ENCODE measurements at places on chromosomes 2 and 18.

- DNase-seq = peak; percentile 11
These were observed 368.4 kb downstream of the MTX2 start for GRCh38 chr2:176637486-176638166.

DNA sequence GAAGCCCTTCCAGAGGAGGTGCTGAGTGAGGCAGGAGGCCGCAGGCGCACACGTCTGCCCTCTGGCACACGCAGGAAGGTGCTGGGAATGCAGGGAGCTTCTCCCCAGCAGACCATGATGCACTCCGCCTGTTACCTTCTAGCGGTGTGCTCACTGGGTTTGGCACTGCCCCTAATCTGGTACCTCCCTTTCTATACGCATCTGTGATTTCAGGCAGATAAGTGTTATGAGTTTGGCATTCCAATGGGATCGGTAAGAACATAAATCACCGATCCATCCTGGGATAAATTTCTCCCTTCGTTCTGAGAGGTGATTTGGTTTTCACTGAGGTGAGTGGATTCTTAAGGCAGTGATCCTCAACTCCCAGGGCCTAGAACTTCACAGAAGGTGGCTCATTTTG, 34.6 kb downstream of the ODC1 start:
- DNase-seq = no peak

DNA sequence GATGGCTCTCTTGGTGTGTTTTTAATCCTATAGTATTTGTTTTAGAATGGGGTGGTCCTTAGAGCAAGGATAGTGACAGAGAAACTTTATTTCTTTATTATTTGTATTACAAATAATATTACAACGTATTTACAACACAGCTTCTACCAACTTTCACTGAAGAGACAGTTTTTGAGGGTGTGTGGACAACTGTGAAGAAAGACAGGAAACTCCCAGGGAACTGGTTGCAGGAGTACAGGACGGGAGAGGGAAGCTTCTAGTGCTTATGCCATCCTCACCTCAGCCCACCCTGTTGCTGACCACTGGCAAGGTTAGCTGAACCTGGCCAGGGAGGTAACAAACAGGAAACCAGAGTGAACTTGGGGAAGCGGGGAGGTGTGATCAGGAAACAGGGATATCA, 251.7 kb downstream of the BCL11A start:
- DNase-seq = no peak

DNA sequence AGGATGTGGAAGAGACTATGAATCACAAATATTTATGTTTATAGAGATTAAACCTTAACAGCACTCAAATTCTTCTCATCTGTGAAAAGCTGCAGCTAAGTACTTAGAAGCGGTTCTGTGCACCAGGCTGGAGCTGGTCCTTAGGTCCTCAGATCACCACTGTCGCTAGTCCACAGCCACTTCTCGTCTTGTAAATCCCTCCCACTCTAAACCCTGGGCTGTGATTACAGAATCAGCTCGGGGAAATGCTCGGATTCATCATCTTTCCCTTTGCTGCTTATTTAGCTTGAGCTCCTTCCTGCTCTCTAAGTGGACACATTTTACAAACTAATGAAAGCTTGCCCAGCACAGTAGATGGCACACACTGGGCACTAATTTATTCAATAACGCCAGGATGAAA, 61.7 kb downstream of the RNF152 start:
- peak; percentile 69 for DNase-seq

DNA sequence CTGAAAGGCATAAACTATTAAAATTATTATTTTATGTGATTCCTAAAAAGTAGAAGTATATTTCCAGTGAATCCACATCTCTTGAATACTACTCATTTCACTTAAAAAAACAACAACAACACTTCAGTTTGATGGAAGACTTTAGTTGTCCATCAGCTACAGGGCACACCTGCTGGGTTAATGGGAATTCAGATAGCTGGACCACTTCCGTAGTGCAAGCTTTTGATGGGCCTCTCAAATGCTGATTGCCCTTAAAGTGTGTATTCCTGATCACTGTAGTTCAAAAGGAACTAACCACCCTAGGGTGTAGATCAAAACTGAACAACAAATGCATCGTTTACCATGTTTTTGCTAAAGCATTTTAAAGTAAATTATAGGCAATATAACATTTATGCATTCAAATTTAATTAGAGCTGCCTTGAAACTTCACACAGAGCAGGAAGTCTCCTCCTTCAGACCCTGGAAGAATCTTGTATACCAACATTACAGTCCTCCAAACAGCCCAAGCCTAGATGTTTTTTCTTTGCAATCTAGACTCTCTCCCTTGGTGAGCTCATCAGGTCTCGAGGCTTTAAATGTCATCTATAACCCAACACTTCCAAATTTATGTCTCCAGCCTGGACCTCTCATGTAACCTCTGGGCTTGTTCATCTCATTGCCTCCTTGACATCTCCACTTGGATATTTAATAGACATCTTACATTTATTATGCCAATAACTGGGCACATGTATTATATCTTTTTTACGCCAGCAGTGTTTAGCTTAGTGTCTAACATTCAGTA, 510.1 kb upstream of the SLC39A10 start:
- DNase-seq = no peak

GRCh38 chr18:35334821-35335220, 9.4 kb downstream of the ZNF24 start:
- peak; percentile 42 for DNase-seq

DNA sequence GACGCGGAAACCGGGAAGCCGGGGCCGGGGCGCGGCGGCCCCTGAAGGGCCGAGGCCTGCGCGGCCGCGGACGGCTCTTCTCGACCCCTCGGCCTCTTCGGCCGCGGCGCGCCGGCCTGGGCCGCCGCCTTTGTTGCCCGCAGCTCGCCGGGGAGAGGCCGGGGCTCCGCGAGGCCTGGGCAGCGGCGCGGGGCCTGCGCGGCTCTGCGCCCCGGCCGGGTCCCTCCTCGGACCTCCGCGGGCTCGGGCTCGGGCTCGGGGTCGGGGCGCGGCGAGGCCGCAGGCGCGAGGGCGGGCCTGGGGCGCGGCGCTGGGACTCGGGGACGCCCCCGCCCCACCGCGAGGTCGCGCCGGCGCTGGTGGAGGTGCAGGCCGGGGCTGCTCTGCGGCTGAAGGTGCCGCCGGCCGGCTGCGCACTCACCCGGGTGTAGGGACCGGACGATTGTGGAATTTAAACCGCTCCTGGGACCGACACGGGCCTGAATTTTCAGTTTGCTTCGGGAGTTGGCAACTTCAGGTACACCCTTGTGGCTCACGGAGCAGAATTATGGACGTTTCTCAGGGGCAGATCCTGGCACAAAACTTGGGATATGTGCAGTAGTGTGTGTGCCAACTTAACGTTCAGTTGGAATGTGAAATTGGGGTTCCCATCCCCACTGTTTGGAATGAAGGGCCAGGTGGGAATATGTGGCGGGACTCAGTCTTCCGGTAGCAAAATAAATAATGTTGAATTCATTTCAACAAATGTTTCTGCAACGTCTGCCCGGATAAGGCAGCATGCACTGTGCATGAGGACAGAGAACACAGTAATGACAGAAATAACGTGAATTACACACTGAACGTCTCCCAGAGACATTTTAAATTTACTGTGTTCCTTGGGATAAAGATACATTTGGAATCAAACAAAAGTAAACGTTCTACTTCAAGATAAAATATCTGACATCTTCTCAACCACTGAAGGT, 787 bp downstream of the SOCS6 start:
- DNase-seq = peak; percentile 45

DNA sequence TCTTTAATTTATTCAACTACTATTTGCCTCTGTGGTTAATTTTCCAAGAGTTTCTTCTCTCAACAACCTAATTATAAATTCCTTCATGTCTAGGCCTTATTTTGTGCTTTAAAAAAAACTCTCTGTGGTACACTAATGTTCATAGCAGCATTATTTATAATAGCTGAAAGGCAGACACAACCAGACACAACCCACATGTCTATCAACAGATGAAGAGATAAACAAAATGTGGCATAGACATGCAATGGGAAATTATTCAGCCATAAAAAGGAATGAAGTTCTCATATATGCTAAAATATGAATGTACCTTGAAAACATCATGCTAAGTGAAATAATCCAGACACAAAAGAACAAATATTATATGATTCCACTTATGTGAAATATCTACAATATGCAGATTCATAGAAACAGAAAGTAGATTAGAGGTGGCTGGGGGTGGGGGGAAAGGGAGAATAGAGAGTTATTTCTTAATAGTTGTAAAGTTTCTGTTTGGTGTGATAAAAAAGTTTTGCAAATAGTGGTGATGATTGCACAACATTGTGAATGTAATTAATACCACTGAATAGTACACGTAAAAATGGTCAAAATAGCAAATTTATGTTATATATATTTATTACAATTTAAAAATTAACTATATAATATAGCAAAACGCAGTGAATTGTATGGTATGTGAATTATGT, 28.1 kb upstream of the RASGRP3 start:
- no peak for DNase-seq

DNA sequence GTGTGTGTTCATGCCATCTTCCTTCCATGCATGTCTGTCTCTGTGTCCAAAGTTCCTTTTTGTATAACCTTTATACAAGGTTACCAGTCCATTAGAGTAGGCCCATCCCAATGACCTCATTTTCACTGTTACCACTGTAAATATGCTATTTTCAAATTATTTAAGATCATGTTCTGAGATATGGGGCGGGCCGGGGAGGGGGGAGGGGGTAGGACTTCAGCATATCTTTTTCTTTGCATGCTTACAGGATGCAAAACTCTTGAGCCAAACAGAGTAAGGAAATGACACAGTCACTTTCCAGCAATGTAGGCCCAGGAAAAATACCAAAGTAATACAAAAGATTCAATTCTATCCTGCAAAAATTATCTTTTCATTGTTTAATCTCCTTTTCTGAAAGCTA, 124.1 kb upstream of the HNRNPA3 start:
- no peak for DNase-seq

GRCh38 chr2:31483246-31483645, 68.7 kb upstream of the XDH start:
- DNase-seq = no peak

Data from choroid plexus epithelial cell (primary cell).